ENCODE measurements at places on chromosomes 7 and 10.

DNA sequence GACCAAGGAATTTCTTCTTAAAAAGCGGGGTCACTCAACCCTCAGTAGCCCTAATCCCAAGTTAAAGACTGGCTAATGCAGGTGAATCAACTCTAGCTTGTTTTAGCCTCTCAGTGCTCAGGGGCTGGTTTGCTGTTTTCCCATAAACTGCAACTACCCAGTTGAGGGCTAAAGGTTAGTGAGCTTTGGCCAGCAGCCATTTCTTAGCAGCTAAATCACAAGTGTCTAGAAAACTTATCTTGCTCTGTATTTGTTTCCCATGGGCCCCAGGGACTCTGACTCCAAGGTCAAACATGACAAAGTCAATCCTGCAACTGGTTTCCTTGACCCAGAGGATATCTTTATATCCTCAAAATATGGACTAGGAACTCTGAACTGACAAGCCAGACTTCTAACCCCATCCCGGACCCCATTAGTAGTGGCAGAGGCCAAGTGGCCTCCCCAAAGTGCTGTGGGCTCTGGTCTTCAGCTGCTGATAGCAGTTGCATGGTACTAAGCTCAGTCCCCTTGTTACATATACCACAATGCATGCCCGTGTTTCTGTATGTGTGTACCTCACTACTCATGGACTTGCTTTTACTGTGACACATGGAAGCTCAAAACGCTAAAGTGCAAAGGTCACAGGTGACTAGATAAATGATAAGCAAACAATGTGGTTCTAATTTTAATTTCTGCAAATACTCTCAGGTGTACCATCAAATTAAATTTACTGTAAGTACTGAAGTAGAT is 793.0 kb upstream of the IGFBP3 start:
- no peak for DNase-seq

DNA sequence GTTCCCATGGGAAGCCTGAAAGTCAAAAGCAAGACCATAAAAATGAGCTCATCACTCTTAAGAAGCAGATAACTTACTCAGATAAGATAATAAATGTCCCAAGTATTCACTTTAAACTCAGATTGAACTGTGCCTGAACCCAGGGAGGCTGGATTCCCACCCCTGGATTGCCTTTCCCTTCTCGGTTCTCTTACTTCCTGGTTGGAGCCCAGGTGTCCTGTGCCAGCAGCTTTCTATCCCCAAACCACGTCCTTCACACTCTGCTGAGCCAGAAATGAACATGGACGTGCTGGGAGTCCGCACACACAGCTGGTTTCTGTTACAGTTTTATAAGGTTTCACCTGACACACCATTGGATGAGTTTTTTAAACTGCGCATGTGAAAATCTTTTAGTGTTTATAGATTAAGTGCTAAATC is 636.2 kb upstream of the IGFBP3 start:
- no peak for DNase-seq

- DNase-seq = no peak
These were observed 10.5 kb upstream of the SLC26A3 start for GRCh38 chr7:107813524-107813923.

DNA sequence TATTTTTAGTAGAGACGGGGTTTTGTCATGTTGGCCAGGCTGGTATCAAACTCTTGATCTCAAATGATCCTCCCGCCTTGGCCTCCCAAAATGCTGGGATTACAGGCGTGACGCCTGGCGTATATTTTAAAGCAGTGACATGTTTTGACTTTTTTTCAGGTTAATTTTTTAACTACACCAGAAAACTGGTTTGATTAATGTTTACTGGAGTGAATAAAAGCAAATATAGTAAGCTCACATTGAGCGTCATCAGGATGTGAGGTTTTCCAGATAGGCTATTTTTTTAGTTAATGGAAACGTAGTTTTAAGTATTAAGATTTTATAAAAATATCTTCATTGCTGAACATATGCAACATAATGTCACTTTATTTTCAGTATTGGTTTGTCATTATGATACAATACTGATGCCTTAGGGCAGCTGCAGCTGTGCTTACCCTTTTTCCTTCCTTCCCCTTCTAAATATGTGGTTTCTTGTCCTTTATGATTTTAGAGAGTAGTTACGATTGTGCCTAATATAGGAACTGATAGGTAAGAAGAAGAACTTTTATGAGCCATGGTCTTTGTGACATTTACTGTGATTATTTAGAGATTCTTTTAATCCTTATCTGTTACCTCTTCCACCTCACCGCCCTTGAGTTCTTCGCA is 37.3 kb downstream of the TMEM60 start:
- no peak for DNase-seq

- DNase-seq = peak; percentile 59
These were observed 78.9 kb downstream of the SVIL start for GRCh38 chr10:29555746-29556481.

- DNase-seq = peak; percentile 67
These were observed 699.9 kb downstream of the INHBA start for GRCh38 chr7:41002741-41003610.

DNA sequence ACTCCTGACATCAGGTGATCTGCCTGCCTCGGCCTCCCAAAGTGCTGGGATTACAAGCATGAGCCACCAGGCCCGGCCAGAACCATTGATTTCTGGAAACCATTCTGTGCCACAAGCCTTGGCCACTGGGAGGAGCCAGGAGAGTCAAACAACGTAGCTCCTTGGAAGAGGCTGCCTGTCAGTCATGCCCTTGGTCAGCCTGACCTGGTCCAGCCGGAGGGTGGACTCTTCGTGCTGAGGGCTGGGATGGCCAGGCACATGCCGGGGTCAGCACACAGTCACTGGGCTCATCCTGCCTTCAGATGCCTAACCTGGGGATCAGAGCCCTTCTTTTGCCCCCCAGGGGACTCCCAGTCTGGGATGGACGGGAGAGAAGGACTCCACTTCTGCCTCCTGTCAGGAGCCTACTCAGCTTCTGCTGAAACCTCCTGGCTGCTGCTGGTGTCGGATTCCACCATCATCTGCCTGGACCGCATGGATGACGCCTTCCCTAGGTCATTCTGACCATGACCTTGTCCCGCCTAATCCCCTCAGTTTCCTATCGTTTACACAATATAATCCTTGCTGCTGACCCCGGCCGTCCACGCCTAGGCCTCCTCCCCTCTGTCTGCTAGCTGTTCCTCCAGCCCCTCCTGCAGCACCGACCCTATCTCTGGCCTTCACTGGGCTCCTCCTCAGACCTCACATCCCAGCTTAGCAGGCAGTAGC is 30.4 kb downstream of the TMEM270 start:
- DNase-seq = peak; percentile 56

GRCh38 chr7:11557627-11558026 is 274.4 kb downstream of the THSD7A start:
- DNase-seq = peak; percentile 83

DNA sequence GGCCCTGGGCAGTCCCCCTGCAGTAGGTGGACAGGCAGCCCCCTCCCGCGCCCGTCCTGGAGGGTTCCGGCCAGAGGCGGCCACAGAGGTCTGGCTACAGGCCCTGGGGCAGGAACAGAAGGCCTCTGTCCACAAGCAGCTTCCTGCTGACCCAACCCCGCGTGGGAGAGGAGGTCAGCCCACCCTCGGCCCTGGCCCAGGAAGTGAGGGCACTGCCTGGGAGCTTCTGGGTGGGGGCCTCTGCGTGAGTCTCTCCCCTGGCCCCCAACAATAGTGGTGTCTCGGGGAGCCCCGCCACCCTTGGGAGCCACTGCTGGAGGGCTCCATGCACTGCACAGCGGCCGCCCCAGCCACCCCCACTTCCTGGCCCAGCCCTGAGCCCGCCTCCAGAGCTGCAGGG is 4.7 kb downstream of the MICALL2 start:
- no peak for DNase-seq

- no peak for DNase-seq
These were observed 31.0 kb downstream of the MKLN1 start for GRCh38 chr7:131358636-131359035.

- DNase-seq = no peak
These were observed 95.0 kb downstream of the LRRC18 start for GRCh38 chr10:48844616-48845015.

- no peak for DNase-seq
These were observed 74.6 kb downstream of the VCL start for GRCh38 chr10:74072503-74072902.

DNA sequence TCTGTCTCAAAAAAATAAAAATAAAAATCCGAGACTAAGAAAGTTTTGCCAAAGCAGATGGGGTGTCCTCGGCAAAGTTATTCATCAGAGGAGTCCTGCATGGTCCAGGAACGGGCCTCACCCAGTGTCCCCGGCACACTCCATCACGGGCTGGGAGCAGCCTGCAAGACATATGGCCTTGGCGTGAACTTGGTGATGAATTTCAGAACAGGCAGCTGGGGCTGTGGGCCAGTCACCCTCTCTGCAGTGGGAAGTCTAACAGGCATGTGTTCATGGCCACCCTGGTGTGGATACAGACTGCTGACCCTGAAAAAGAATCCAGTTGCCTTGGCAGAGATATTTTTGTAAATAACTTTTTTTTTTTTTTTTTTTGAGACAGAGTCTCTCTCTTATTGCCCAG is 34.7 kb downstream of the NPTX2 start:
- DNase-seq = no peak

- DNase-seq = no peak
These were observed 34.0 kb upstream of the DLD start for GRCh38 chr7:107856806-107857540.

DNA sequence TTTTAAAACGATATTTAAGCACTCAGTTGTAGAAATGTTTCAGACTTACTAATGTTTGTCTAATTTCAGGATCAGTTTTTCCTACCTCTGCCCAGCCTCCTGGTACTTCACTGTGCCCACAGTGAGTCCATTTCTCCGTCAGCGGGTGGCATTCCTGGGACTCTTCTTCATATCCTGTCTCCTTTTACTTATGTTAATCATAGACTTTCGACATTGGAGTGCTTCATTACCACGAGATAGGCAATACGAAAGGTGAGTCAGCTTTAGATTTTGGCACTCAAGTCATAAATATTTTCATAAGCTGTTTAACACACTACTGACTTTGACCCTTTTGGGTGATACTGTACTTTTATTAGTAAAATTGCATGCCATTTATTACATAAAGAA is 2.1 kb downstream of the ENTPD7 start:
- no peak for DNase-seq

DNA sequence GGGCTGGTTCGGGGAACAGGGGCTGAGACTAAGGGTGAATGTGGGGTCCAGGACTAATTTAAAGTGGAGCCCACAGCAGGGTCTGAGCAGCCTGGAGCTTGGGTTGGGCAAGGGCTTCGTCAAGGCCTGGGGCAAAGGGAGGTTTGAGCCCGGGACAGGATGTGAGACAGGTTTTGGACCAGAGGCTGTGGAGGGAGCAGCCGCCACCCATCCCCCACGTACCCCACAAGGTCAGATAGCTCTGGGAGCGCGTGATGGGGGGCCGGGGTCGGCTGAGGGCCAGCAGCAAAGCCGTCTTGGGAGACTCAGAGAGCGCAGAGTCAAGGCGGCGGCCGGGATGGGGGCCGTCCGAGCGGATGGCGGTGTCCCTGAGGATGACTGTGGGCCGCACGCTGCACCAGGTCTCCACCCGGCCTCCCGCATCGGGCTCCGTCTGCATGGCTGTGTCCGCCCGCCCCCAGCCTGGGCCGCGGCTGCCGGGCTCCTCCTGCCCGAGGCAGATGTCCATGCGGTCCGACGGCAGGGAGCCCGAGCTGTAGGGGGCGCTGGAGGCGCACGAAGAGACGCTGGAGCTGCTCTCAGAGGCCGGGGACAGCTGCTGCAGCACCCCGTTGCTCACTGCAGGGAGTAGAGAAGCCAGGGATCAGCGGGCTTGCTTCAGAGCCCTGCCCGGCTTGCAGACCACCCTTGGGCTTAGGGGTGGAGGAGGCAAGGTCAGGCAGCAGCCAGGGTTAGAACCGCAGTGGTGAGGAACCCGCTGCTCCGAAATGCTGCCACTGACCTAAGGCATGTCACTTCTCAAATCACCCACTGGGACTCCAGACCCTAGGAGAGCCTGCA is 12.1 kb downstream of the PDZD7 start:
- peak; percentile 93 for DNase-seq

DNA sequence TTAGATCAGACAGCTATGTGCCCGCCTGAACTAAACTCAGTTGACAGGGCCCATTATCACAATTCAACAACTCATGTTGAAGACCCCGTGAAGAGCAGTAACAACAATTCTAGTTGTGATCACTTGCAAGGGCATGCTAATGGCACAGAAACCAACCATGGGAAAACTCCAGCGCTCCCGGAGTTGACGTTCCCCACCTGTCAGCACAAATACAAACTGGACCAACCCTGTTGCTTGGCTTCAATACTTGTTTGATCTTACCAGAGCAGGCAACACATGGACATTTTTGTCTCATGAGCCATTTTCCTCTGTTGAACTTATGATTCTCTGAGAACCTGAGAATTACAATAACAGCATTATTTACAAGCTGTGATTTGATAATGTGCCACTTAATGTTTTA is 119.0 kb upstream of the LANCL2 start:
- DNase-seq = no peak

- DNase-seq = no peak
These were observed 9.1 kb downstream of the TRIM56 start for GRCh38 chr7:101094376-101094775.

GRCh38 chr10:67549390-67549789 is 146.6 kb downstream of the CTNNA3 start:
- no peak for DNase-seq

- DNase-seq = no peak
These were observed 133.7 kb downstream of the FOXP2 start for GRCh38 chr7:114548081-114548980.

DNA sequence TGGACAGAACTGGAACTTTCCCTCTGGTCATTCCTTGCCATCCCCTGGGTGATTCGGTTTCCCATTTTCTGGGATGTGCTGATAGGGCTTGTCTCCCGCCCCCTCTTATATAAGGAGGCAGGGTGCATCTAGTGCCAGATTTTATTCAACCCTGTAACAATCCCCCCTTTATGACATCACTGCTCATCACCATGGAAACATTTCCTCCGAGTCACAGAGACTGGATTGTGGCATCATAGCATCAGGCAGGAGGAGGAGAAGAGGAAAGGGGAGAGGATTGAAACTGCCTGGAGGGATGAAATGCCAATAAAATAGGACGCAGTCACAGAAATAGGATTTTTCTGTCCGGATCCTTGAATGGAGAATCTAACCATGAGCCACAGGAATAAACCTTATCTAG is 25.0 kb downstream of the SORCS3 start:
- DNase-seq = no peak

- DNase-seq = no peak
These were observed 106.7 kb downstream of the CUX1 start for GRCh38 chr7:101924171-101924570.

- no peak for DNase-seq
These were observed 67.4 kb upstream of the LAMB4 start for GRCh38 chr7:108197371-108198091.

GRCh38 chr7:104328296-104328969 is at the start of gene LHFPL3:
Gene LHFPL3 (plus strand): TSS chr7:104328603.
- peak; percentile 72 for DNase-seq

- no peak for DNase-seq
These were observed 676 bp downstream of the PLAC9 start for GRCh38 chr10:80133206-80133605.

GRCh38 chr7:113800826-113801225 is 118.0 kb downstream of the PPP1R3A start:
- no peak for DNase-seq

GRCh38 chr10:14553448-14553847 is 221.2 kb downstream of the FAM107B start:
- DNase-seq = no peak

All from neural progenitor cell (in vitro differentiated cells).